ENCODE measurements at places on chromosomes 1 and 21.

DNA sequence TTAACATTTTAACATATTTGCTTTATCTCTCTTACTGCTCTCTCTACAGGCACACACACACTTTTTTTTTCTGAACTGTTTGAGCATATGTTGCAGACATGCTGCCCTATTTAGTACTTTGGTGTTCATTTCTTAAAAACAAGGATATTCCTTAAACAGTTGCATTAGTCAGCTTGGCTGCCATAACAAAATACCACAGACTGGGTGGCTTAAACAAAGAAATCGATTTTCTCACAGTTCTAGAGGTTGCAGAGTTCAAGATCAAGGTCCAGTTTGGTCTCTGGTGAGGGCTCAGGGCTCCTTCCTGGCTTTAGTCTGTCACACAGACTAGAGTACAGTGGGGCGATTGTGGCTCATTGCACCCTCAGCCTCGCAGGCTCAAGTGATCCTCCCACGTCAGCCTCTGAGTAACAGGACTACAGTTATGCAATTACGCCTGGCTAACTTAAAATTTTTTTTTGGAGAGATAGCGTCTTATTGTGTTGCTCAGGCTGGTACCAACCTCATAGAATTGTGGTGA, 46.7 kb downstream of the RPRD2 start:
- no peak for DNase-seq

DNA sequence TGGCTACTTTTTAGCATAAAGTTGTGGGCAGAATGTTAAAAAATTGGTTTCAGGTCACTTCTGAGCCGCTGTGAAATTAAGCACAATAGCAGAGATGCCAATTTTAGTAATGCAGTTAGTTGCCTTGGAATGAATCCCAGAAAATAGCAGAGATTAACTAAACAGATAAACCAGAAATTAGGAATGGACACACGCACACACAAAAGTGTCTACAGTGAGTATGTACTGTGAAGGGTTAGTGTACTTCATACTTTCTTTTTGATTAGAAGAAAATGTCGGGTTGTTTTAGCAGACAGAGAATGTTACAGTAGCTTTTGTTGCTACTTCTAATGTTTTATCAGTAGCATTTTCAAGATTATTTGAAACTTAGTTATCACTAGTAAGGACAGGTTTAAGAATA, 106.7 kb downstream of the LEPR start:
- DNase-seq: no peak

DNA sequence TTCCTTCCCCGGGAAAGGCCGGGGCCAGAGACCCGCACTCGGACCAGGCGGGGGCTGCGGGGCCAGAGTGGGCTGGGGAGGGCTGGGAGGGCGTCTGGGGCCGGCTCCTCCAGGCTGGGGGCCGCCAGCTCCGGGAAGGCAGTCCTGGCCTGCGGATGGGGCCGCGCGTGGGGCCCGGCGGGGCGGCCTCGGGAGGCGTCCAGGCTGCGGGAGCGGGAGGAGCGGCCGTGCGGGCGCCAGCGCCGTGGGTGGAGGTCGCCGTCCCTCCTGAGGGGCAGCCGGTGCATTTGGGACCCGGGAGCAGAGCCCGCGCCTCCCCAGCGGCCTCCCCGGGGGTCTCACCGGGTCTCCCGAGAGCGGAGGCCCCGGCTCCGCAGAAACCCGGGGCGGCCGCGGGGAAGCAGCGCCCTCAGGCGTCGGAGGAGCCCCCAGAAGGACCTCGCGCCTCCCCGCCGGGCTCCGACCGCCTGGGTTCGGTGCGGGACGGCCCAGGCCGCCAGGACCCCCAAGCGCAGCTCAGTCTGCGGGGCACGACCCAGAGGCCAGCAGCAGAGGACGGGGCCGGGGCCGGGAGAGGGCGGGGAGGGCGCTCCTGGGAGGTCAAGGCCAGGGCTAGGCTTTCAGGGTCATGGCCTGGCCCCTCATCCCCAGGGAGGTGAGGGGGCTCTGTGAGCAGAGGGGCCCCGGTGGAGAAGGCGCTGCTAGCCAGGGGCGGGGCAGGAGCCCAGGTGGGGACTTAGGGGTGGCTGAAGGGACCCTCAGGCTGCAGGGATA, 7.2 kb upstream of the SLX9 start:
- peak; percentile 68 for DNase-seq

- no peak for DNase-seq
Measured at GRCh38 chr1:94792473-94793295, 27.5 kb upstream of the SLC44A3 start.

DNA sequence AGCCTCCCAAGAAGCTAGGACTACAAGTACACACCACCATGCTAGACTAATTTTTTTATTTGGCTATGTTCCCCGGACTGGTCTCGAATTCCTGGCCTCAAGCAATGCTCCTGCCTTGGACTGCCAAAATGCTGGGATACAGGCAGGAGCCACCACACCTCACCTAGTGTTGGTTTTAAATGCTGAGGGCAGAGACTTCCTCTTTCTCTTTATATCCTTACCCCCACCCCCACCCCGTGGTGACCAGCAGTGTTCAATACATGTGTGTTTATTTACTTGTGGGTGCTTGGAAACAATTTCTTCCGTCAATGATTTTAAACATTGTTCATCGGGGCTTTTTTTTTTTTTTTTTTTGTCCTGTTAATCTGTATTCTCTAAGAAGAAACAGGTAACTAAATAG, 158.9 kb downstream of the ZBTB18 start:
- DNase-seq: no peak

GRCh38 chr1:61215119-61215518, 132.8 kb downstream of the NFIA start:
- no peak for DNase-seq

- no peak for DNase-seq
Measured at GRCh38 chr21:17438635-17439034, 74.2 kb upstream of the CXADR start.

DNA sequence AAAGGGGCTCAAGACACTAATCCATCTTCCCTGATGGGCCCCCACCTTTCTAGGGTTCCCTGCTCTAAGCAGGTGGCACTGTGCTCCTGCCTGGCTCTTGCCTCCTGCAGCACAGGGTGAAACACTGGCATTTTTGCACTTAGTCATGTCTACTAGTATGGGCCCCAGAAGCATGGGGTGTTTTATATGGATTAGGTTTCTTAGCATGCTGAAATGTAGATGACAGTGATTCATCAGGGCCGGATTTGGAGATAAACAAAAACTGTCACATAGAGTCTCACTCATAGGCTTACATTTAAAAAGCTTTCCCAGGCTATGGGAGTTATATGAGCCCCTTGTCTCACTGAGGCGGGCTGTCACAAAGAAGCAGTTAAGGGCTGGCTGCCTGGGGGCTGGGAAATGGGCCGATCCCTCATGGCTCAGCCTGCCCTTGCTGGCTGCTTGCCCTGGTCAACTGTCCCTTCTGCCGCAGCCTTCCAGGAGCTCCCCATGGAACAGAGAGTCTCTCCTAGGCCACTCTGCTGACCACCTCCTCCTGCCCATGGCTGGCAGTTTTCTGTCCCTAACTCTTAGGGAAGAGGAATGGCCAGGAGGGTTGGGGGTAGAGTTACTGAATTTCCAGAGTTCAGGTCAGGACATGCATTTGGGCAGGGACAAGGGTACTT, 6.5 kb downstream of the GALNT2 start:
- no peak for DNase-seq

GRCh38 chr1:219317762-219318353, 144.2 kb downstream of the LYPLAL1 start:
- DNase-seq: no peak

DNA sequence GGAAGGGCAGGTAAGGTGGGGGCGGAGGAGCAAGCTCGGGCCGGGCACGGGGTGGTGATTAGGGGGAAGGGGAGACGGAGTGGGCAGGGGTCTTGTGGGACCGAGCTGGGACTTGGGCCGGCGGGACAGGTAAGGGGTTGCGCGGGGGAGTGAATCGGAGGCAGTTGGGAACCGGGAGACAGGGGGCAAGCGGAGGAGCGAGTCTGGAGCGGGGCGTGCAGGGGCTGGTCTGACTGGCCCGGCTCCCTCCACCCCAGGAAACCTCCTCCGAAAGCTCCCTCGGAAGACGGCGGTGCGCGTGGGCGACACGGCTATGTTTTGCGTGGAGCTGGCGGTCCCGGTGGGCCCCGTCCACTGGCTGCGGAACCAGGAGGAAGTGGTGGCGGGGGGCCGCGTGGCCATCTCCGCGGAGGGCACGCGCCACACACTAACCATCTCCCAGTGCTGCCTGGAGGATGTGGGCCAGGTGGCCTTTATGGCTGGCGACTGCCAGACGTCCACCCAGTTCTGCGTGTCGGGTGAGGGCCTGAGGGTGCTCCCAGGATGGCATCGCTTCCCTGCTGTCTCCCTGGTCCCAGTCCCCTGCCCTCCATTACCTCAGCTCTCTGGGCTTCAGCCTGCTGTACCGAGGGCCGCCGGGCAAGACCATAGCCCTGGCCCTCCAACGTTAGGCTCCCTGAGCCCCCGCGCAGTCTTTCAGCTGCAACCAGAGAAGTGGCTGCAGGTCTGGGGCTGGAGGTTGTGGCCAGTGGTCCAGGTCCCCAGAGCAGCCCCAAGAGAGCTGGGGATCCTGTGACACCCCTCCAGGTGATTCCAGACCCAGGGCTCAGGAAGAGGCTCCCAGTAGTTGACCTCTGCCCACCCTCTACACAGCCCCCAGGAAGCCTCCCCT, 6.3 kb downstream of the OBSCN start:
- DNase-seq: no peak

DNA sequence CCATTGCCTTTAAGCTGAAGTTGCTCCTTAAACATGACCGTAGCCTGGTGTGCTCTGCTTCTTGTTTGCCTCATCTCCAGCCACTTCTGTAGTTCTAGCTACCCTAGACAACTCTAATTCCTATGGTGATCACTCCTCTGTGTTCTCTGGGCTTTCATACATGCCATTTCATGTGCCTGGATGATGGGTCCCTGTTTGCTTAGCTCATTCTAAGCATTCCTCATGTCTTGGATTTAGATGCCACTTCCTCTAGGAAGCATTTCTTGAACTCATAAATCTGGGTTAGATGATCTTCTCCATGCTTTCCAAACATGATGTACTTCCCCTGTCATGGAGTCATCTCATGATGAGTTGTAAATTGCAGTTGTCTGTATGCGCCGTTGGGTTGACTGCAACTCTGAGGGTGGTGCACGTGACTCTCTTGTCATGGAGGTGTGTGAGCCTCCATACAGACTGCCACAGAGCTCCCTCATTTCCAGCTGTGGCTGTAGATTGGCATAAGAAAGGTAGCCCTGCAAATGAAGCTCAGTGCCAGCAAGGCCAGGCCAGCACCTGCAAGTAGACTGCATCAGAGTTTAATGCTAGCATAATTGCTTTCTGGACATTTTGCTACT, 77.2 kb downstream of the LAMC1 start:
- DNase-seq: no peak

GRCh38 chr1:33171977-33172813, 9.6 kb downstream of the TRIM62 start:
- no peak for DNase-seq

DNA sequence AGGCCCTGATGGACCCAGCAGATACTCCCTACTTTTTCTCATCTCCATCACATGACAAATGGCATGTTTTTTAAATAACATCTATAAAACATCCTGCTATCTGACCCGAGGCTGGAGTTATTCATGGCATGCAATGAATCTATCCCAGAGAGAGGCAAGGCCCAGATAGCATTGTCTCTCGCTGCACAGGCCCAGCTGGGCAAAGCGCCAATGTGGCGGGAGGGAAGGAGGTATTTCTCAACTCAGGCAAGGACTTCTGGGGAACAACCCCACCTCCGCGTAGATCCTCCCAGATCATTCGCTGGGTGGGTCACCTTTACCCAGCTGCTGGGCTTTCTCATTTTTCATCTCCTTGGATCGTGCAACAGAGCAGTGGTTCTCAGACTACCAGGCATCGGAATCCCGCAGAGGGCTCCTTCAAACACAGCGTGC, 59.8 kb downstream of the ERG start:
- no peak for DNase-seq

All from effector CD4-positive, alpha-beta T cell (primary cell).